Endodermal cell (in vitro differentiated cells): ENCODE measurements at places on chromosomes 7 and 10.

GRCh38 chr7:98133621-98134303 is 27.1 kb downstream of the LMTK2 start:
- H3K36me3 ChIP-seq = peaks cover 19% of the 10 kb centered on the region
- H3K4me1 ChIP-seq = peaks cover 9% of the 10 kb centered on the region
- no peak overlapping the region for H3K27ac ChIP-seq
- no peaks in the 10 kb centered on the region for H3K27me3 ChIP-seq

GRCh38 chr7:158657189-158657746 is 47.3 kb downstream of the NCAPG2 start:
- H3K4me3 ChIP-seq = no peak overlapping the region
- H3K4me1 ChIP-seq = peaks cover 4% of the 10 kb centered on the region
- H3K27me3 ChIP-seq = no peaks in the 10 kb centered on the region
- peaks cover 57% of the 10 kb centered on the region for H3K36me3 ChIP-seq
- no peak overlapping the region for H3K27ac ChIP-seq
- no peak for DNase-seq

DNA sequence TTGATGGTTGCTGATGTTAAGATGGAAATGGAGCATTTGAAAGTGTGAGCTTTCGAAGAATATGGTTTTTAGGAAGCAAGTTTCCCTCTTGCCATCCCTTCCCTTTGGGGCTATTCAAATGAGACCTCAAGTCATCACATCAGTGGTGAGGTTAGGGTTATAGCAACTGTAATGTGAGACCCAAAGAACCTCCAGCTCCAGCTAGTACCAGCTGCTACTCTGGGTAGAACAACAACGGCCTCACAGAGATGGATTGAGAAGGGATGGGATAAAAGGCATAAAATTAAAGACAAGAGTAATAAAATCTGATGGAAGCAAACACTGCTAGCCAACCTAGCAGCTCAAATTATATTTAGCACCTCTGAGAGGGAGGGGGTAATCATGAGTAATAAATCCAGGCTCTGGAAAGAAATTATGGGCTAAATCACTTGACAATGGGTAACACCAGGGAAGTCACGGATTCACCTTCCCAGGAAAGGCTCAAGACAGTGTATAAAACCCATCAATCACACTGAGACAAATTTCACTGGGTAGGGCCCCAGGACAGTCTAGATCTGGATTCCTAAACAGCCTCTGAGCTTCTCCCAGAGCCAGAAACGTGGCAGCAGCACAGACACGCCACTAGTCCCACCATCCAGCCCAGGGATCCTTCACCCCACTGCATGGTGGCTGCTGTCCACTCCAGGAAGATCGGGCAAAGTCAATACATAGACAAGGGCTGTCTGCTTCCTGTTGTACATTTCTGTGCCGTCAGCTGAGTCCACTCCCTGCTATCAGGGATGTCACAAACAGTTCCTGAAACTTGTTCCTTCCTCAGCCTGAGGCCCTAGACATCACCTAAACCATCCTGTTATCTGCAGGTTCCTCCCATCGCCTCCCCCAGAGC is 151.1 kb downstream of the GFRA1 start:
- H3K27ac ChIP-seq = no peak overlapping the region
- H3K36me3 ChIP-seq = no peaks in the 10 kb centered on the region
- H3K4me1 ChIP-seq = no peaks in the 10 kb centered on the region

- H3K4me3 ChIP-seq = peak overlapping the region; percentile 54
- H3K4me1 ChIP-seq = peaks cover 3% of the 10 kb centered on the region
- no peaks in the 10 kb centered on the region for H3K27me3 ChIP-seq
- no peaks in the 10 kb centered on the region for H3K36me3 ChIP-seq
Observed at GRCh38 chr7:125136341-125136740, 206.7 kb upstream of the POT1 start.

- H3K4me3 ChIP-seq = no peak overlapping the region
- H3K36me3 ChIP-seq = peaks cover 29% of the 10 kb centered on the region
- no peak for DNase-seq
- no peaks in the 10 kb centered on the region for H3K4me1 ChIP-seq
- no peaks in the 10 kb centered on the region for H3K27me3 ChIP-seq
- H3K27ac ChIP-seq = no peak overlapping the region
Observed at GRCh38 chr10:14518149-14518548, 187.4 kb upstream of the FRMD4A start.
